T follicular helper cell (primary cell): ENCODE measurements at places on chromosomes 16 and 17.

DNA sequence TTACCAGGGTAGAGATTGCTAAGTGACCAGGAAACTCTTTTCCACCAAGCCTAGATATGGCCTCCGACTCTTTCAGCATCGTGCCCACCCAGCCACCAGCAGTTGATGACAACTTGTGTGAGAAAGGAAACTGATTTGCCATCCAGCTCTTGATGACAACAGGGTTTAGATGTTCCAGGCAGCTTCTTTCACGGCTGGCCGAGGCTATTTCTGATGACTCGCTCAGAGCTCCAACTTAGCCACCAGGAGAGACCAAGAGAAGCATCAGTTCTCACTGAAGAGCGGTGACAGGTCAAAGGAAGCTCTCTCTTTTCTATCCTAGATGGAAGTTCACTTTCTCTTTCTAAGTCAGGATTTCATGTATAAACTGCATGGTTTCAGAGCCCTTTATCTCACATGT, 61.2 kb downstream of the MPHOSPH6 start:
- no peak for DNase-seq

DNA sequence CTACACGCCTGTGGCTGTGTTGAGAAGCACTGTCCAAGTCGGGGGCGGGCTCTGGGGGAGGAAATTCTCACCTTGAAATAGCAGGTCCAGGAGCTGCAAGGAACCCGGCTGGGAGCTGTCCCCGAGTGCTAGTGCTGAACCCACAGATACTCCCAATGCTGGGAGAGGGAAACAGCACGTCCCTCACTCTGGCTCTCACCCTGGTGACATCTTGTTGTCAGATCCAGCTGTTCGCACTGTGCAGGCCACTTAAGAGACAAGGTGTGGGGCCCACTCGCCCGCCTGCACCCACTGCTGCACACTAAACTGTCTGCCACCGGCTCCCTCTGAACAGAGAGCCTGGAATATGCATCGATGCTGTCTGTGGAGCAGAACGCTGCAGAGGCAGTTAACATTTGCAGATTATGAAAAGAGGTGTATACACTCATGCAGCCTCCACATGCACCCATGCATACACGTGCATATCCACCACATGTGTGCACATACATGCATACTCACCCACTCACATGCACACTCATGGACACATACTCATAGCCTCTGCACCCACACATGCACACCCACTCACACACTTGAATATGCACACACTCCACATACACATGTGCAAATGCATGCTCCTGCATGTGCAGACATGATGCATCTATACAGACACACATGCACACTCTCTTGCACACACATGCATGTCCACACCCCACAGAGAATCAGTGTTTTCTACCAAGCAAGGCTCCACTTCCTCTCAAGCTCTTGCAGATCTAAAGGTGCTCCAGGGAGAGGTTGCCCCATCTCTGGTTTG, 42.0 kb downstream of the MGAT5B start:
- DNase-seq = no peak

DNA sequence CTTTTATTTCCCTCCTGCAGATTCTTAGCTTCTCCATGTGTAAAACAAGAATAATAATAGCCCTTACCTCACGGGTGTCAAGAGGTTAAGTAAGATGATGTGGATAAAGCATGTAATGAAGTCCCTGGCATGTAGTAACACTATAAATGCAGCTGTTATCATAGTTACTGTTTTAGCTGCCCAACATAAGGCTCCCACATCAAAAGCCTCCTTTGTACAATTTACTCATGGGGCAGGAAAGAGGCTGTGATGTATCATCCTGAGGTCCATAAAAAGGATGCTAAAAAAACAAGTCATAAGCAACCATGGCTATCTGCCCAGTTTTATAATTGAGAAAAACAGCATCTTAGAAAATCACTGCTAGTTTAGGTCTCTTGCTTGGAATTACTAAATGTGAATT, 339.7 kb downstream of the CA10 start:
- no peak for DNase-seq

GRCh38 chr17:81414756-81415516, 19.7 kb downstream of the BAHCC1 start:
- DNase-seq = no peak

DNA sequence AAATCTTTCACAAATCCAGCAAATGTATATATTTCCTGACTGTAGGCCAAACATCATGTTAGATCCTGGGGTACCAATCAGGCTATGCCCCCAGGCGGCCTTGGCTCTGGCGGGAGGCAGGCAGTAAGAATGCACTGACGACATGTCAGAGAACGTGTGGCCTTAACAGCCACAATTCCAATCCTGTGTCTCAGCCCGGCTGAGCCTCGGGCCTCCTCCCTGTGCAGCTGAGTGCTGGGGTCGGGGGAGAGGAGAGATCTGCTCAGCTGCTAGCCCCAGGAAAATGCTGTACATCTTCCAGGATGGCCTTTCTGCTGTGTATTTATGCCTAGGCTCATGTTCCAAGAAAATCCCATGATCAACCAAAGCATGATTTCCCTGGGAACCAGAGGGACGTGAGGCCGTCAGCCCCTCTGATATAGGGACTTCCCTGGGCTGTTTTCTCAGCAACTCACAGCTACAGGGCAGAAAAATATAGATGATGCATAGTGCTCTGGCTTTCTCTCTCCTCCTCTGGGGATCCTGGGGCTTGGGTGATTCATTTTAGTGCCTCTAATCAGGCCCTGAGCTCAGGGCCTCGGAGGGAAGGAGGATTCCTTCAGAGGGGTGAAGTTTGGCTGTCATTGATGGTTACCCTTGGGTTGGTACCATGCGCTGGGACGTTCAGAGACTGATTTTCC, 604.0 kb downstream of the HS3ST4 start:
- DNase-seq = no peak

- DNase-seq = no peak
These were observed 14.7 kb downstream of the TNS4 start for GRCh38 chr17:40486522-40487370.

- no peak for DNase-seq
These were observed 50.2 kb upstream of the WSCD1 start for GRCh38 chr17:6019959-6020358.

DNA sequence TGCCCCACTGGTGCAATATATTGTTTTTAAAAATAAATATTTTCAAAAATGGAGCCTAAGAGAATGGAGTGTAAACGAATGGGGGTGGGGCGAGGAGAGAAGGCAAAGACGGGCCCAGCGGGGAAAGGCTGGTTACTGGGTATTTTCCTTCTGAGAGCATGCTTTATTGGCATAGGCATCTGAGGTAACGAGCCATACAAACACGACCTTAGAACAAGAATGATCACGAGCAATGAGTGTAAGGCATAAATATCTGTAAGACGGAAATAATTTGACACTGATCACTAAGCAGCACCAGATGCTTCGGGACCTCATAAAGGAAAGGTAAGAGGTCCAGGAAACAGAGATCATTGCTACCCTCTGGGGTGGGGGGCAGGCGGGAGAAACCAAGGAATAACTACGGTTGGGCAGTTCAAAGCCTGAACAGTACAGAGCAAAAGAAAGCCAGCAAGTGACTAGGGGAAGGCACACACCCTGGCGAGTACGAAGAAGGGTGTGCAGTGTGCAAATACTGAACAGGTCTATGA, 959 bp downstream of the SSH2 start:
- no peak for DNase-seq

- DNase-seq = no peak
These were observed 11.2 kb upstream of the CLEC19A start for GRCh38 chr16:19274165-19274797.

GRCh38 chr17:8320990-8321389, 10.9 kb downstream of the ARHGEF15 start:
- no peak for DNase-seq

GRCh38 chr17:12509801-12510200, 155.9 kb upstream of the MYOCD start:
- DNase-seq = no peak

DNA sequence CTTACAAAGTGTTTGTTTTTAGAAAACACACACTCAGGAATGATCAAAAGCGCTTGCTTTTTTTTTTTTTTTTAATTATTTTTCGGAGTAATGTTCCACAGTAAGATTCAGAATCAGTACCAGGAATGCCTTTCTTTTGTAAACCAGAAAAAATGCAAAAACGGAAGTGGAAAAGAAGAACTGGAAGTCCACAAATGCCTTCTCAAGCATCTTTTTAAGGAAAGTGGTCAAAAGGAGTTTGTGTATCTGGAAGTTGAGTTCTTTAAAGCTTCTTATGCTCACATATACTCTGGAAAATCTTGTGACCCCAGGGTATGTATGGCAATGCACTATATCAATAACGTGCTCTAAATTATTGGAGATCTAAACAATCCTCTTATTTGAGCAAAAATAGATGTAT, 126.0 kb downstream of the ABCA8 start:
- DNase-seq = no peak

DNA sequence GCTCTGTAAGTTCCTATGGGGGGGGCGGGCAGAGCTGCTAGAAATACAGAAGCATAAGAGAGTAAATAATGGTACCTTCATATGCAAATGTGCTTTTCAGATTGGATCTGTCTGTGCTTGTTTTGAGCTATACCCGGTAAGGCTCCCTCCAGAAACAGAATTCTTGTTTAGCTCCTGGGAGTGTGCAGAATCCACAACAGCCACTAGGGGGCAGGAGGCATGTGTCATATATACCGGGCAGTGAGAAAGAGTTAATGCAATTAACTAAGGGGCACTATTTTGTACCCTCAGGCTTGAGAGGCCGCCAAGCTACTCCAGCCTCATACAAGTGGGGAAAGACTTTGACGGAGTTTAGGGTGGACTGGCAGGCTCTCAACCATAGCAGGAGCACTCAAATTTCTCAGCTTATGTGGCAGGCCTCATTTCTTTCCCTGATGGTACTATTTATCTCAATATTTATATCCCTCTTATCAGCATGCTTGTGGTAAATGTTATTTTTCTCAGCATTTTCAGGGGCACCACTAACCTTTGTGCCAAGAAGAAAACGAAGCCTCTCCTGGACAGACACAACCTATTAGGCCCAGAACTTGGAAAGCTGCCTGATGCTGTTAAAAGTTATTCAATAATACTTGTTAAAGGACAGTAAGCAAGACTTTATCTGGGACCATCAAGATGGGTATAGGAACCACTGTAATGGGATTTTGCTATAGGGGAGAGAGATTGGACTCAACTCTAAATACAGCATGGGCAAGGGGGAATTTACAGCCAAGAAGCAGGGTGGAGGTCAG, 10.7 kb upstream of the CENPV start:
- peak; percentile 57 for DNase-seq

DNA sequence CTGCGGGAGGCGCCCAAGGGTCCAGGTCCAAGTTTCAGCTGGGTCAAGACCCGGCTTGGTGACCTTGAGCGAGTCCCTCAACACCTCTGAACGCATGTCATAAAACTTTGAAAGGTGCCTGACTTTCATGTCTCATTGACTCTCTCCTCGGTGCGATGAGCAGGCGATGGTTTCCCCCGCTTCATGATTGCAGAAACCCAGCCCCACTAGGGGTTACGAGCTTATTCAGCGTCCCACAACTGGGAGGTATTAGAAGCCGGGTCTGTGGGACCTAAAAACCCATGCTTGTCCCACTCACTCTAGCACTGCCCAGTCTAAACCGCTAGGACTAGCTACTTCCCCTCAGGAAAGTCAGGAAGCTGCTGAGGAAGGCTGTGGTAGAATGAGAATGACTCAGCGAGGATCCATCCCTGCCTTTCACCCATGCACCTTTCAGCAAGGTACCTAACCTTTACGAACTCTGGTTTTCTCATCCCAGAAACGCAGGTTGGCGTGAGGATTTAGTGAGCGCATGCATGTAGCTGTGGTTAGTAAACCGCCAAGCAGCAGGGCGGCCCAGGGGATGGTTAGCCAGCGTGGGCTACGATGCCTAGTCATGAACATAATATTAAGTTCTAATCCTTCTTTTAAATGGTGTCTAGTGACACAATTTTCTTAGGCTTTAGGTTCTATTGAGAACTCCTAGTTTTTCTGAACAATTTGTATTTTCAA, 26.2 kb upstream of the RFFL start:
- peak; percentile 14 for DNase-seq

DNA sequence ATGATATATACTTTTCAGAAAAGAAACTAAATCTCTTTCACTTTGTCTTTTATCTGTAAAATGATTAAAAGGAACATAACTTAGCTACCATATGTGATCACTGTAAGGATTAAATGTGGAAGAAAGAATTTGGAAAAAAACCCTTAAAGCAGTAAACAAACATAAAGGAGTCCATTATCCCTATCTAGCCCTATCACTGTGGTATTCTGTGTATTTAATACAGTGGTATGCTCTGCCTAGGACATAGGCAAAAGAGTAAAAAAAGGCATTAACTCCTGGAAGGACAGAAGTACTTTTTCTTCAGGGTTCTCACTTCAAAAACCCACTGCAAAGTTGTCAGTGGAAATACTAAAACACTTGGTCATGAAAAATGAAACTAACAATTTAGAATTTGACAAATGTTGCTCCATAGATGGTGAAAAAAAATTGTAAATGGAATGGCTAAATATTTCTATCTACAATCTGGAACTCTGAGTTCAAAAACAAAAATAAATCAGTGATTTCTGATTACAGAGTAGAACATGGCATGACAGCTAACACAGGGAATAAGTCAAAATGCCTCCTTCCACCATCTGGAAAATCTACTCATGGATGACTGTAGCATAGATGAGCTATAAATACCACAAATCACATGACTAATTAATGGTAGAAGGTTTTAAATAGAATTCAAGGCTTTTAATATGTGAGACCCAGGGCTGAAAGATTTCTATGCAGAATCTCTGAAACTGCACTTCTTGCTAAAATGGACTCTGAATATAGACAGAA, 140.1 kb downstream of the ITFG1 start:
- no peak for DNase-seq

DNA sequence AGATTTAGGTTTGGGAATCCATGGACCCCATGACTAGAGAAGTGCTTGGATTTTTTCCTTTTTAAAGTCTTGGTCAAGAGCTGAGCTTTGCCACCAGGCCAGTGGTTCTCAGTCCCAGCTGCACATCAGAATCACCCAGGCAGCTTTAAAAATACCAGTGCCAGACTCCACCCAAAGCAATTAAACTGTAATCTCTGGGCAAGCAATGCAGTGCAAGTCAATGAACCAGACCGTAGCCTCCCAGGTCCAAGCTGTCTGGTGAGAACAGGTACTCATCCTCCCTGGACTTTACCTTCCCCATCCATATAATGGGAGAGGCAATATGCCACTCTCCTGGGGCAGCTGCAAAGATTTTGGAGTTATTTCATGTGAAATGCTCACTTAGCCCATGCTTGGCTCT, 223.1 kb upstream of the CDH5 start:
- no peak for DNase-seq

DNA sequence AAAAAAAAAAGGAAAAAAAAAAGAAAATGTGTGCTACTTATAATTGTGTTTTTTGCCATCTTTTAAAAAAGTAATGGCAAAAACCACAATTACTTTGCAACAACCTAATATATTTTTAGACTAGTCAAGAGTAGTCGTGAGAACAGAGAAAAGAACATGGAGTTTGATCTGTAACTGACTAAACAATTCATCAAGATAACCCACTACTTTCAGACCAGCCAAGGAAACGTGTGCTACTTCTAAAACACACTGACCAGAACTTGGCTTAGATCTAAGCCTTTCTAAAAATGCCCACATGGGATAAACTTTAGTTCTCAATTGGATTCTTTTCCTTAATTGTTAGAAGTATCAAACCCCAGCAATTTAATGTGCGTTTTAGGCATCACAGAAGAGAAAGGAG, 616 bp downstream of the PECAM1 start:
- DNase-seq = no peak

- no peak for DNase-seq
These were observed 1.2 kb downstream of the OR1F1 start for GRCh38 chr16:3188925-3189825.

GRCh38 chr16:89036776-89037175, 56.9 kb upstream of the ACSF3 start:
- DNase-seq = no peak
